ENCODE measurements at places on chromosomes 7 and 10. TPM values are rescaled to one million over a fixed set of nuclear protein-coding genes. Genes with fewer than 3 reads are reported as not detected.

GRCh38 chr10:21712975-21713374 is 178.9 kb downstream of the MLLT10 start:
- DNase-seq = no peak

DNA sequence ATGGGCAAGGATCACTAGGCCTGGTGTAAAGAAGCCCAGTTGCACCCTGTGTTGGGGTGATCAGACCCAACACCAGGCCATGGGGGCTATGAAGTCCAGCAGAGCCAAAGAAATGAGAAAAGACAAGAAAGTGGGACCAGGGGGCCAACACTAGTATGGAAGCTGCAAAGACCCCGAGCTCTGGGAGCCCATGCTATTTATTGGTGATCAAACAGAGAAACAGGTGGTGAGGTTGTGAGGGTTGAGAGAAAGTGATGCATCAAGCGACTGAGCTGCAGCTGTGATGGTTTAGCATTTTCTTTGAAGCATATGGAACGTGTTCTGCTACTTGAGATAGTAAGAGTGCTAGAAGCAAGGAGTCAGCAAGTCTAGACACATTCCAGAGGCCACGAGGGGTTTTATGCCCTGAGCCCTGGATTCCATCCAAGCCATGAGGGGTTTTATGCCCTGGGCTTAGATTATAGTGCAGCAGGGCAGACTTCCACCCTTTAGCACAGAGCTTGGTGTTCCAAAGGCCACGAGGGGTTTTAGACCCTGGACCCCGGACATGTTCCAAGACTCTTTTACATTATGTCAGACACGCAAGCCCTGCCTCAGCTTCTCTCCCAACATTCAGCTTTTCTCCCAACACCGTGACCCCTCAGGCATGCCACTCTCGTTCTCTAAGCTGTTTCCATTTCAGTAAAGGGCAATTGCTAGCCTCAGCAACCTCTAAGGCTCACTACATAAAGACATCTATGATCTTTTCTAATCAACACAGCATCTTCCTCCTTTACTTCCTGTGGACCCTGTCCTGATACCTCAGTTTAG is 43.1 kb upstream of the GPAM start:
- DNase-seq = no peak

DNA sequence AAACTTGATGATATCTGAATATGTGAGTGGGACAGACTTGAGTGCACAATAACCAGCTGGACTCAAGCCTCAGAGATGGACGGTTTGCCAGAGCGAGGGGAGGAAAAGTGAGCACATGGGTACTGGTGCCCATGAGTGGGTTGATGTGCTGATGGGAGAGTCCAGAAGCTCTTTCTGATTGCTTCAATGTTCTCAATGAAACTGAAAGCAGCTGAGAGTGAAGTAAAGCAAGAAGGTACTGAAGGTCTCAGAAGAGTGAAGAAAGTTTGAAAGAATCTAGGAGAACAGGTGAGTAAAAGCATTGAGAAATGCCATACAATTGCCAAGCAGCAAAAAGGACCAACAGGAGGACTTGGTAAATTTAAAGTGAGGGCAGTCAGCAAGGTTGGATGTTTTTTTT is 28.6 kb downstream of the CTTNBP2 start:
- no peak for DNase-seq

DNA sequence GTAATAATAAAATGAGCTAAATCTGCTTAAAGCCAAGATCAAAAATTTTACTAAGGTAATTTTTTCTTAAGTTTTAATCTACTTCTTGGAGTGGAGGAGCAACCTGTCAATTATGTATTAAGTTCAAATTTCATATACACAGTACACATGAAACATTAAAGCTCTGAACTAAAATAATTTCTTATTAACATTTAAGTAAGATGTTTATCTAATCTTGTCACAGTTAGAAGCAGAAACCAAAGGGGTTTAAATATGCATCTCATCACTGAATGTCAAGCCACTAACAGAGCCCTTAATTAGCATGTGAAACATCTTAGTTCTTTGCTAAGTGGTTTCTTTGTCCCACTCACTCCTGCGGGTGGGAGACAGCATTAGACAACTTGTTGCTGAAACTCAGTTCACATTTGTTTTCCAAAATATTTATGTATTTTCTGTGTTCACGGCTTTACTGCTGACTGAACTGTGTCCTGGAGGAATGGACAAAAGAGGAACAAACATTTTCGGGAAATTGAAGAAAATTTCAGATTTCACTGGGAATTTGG is 130.9 kb upstream of the MBL2 start:
- DNase-seq = no peak

GRCh38 chr7:1954366-1955004 is 278.3 kb downstream of the MAD1L1 start:
- peak; percentile 7 for DNase-seq

DNA sequence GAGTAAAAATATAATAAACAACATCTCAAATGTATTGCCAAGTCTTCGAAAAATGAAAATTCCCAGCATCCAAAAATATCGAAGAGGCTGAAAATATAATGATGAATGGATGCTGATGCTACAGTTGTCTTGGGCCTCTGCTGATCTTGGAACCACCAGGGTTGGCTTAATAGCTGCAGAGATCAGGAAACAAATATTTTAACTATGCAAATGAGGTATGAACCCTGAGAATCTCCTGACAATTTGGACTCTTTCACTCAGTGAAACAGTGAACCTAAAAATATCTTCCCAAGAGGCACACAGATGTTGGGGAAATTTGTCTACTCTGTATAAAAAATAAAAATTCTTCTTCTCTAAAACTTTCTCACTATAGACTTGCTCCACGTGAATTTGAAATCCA is 97.7 kb upstream of the EGFR start:
- DNase-seq = no peak

GRCh38 chr10:123535386-123535785 is 130.8 kb upstream of the GPR26 start:
- DNase-seq = no peak

- no peak for DNase-seq
These were observed 312.8 kb downstream of the PHTF2 start for GRCh38 chr7:78111386-78111785.

- DNase-seq = no peak
These were observed 327 bp upstream of the FIS1 start for GRCh38 chr7:101245147-101245668.

The RBM28 gene
- 28.7 TPM for total RNA-seq

All from psoas muscle (tissue), 8 donors.